ENCODE measurements at places on chromosomes 5 and 9.
A peak's percentile ranks its signal among the peaks of the same experiment; 100 is the strongest.

- peak; percentile 88 for DNase-seq
Observed at GRCh38 chr9:133994353-133995011, 2.4 kb upstream of the VAV2 start.

DNA sequence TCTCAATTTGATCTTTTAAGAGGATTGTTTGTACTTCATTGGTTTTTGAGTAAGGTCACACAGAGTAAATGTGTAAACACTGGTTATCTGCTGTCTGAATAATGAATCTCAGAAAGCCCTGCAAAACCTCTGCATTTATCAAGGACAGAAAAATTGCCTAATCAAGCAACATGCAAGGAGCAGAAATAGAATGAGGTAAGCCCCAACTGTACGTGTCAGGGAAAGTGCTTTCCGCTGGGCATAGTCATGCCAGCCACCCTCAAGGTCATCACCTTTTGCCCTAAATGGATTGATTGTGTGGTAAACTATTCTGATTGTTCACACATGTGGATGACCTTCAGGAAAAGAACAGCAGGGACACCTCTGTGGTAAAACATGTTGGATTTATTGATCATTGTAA, 376.9 kb upstream of the KCNN2 start:
- no peak for DNase-seq

GRCh38 chr5:21195145-21195544, 1207.1 kb upstream of the CDH18 start:
- no peak for DNase-seq

- no peak for DNase-seq
Observed at GRCh38 chr5:22835686-22836085, 17.5 kb downstream of the CDH12 start.

- no peak for DNase-seq
Observed at GRCh38 chr9:7104625-7105024, 346.9 kb downstream of the KDM4C start.

DNA sequence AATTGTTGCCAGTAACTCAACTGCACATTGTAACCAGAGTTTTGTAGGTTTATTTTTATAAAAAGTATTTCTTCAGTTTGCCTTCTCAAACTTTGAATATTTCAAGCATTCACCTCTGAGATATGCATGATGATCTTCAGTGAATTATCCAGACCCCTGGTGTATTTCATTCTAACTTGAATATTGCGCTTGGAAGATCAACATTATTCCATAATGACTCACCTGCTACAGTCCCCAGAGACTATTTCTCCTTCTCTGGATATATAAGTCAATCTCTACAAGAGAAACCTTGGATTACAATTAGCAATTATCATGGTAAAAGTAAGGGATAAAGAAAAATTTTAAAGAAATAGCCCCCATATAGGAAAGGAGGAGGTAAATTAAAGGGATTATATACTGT, 1041.0 kb downstream of the TLE1 start:
- no peak for DNase-seq

DNA sequence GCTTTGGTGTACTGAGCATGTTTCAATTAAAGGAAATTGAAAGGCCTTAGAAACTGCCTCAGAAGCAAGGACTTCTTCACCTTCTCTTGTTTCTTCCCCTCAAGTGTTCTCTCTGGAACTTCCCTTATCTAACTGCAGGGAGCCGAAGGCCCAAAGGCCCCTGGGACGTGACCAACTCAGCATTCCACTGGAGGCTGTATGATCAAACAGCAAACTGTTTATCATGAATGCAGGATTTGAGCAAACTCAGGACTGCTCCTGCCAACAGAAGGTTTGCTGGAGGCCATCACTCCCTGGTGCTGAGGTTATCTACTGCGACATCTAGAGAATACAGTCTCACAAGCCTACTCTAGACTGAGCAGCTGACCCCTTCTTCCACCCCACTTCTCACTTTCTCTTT, 4.8 kb upstream of the CDH10 start:
- no peak for DNase-seq

- no peak for DNase-seq
Observed at GRCh38 chr5:50749873-50750272, 83.4 kb downstream of the PARP8 start.

GRCh38 chr5:33601881-33602280, 161.1 kb downstream of the TARS1 start:
- no peak for DNase-seq

DNA sequence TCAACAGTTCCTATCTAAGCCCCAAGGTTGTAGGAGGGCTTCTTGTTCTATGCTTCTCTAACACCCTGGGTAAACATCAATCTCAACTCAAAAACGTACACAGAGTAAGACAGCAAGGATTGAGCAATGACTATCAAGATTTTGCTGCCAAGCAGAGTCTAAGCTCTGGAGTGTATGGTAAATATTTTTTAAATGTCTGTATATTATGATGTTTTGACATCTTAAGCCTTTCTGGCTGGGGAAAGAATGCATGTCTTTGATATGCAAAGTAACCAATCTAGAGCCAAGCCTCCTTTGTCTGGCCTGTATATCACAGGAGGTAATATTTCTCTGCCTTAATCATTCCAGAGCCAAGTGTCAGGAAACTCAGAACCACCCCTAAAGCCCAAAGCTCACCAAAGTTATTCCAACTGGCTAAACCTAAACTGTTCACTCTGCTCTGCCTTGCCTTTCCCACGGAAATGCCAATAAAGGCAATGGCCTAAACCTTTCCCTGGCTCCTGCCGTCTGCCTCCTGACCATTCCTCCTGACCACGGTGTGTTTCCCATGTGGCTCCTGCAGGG, 45.2 kb downstream of the YIPF5 start:
- no peak for DNase-seq

DNA sequence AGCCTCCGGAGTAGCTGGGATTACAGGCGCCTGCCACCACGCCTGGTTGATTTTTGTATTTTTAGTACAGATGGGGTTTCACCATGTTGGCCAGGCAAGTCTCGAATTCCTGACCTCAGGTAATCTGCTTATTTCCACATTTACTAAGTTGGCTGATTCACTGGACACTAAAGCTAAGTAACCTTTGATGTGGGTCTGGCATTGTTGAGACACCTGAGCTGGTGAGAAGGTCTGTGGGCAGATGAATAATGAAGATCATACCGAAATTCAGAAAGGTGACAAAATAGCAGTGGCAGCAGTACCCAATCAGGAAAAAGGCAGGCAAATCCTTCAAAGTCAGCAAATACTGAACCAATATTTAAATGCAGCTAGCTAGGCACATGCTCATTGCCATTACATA, 210.6 kb upstream of the ZNF608 start:
- DNase-seq, result no peak

GRCh38 chr5:68544648-68545552, 329.3 kb downstream of the PIK3R1 start:
- DNase-seq, result no peak

DNA sequence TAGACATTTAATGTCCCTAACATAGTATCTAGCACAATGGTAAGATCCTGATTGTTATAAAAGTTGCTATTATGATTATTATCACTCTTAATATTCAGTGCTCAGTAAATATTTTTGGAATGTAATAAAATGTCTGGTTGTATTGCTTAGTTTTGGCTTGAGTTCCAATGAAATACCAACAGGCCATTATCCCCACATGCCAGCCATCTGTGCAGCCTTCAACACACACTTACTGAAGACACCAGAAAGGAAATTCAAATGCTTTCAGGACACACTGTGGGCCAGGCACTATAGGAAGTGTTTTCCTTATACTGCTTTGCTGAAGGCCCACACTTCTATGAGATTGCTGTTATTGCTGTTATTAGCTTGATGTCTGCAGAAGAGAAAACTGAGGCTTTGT, 157.5 kb downstream of the TRIM32 start:
- no peak for DNase-seq

GRCh38 chr9:98375138-98375726, 119.8 kb upstream of the TBC1D2 start:
- peak; percentile 42 for DNase-seq

- no peak for DNase-seq
Observed at GRCh38 chr9:72213906-72214305, 64.7 kb downstream of the GDA start.

- DNase-seq, result no peak
Observed at GRCh38 chr5:147882586-147883313, 4.2 kb downstream of the SCGB3A2 start.

- peak; percentile 5 for DNase-seq
Observed at GRCh38 chr5:95530416-95530815, 24.4 kb downstream of the SKIC3 start.

DNA sequence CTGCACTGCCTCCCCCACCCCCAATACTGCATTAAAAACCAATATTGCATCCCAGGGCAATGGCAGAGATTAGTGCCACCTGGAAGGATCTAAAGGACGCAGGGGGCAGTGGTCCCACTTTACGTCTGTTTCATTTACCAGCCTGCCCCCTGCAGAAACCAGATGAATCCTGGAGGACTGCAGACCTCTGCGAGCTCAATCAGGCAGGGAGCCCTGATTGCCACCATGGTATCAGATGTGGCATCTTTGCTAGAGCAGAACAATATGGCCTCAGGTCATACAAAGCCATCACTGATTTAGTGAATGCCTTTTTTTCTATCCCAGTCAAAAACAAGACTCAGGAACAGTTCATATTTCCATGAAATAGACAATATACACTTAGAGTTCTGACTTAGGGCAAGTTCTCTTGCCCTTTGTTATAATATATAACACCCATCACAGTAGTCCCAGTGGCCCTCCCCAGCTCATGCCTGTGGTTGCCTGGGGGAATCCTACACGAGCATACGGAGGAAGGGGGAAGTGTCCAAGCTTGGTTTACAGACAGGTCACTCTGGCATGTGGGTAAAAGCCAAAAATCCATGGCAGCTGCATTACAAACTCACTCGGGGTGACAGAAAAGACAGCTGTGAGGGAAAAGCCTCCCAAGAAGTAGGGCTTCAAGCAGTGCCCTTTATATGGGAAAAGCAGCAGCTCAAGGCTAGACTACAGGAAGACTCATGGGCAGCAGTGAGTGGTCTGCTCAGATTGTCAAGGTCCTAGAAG, 85.1 kb downstream of the MED27 start:
- no peak for DNase-seq

DNA sequence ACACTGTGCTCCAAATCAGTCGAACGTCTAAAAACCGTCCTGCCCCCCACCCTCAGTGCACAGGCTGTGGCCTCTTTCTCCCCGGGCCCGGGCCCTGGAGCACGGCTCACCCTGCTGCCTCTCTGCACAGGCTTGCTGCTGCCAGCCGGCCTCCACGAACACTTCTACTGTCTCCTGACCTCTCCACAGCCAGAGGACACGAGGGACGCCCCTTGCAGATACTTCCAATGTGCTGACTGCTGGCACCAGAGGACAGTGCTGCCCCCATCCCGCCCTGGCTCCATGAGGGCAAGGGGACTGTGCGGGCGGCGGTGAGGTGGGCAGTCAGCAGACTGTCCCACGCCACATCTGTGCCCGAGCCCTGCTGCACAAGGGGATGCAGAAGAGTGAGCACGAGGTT, 174.8 kb downstream of the COL23A1 start:
- no peak for DNase-seq

DNA sequence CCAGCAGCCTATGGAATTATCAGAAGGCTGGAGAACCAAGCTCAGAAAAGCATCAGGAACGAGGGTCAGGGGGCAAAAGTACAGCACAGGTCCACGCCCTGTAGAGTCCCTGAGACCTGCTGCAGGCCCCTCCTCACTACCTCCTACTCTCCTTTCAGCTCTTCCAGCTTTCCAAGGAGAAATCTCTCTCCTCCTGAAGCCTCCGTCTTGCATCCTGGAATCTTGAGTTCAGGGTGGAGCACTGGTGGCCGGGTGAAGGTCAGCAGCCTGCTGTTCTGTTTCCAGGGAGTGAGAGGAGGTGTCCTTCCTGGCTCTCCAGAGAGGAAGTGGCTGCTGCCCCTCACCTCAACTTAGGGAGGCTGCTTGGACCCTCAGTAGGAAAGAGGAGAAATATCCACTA, 342.3 kb downstream of the ZSWIM6 start:
- no peak for DNase-seq

- DNase-seq, result no peak
Observed at GRCh38 chr9:14403081-14403480, 89.1 kb upstream of the NFIB start.

- DNase-seq, result no peak
Observed at GRCh38 chr9:125904155-125904851, 157.1 kb downstream of the PBX3 start.

DNA sequence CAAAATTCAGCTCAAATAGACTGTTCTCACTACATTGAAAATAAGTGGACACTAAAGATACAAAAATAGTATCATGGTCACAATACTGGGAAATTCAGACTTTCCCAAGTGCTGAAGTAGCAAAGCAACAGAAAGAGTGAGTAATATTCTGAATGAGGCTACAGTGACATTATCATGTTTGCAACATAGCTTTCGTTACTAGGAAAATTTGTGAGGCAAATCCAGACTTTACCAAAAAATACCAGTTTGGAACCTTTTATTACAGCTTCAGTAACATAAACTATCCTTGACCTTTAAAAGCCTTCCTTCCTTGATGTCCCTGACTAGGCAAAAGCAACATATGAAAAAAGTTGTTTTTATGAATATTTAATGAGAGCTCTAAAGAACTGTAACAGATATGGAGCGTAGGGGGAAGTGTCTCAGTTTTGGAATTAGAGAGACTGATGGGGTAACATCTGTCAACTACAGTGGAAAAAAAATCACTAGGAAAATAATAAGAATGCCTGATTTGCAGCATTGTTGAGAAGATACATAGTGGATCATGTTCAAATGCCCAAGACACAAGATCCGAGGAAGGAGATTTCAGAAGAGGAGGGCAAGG, 312.9 kb downstream of the ADGRV1 start:
- DNase-seq, result no peak

GRCh38 chr5:133284306-133284705, 232.5 kb downstream of the HSPA4 start:
- no peak for DNase-seq

GRCh38 chr9:132099741-132100407, 20.2 kb upstream of the MED27 start:
- peak; percentile 33 for DNase-seq

GRCh38 chr5:134570886-134571285, 45.4 kb downstream of the JADE2 start:
- DNase-seq, result no peak

DNA sequence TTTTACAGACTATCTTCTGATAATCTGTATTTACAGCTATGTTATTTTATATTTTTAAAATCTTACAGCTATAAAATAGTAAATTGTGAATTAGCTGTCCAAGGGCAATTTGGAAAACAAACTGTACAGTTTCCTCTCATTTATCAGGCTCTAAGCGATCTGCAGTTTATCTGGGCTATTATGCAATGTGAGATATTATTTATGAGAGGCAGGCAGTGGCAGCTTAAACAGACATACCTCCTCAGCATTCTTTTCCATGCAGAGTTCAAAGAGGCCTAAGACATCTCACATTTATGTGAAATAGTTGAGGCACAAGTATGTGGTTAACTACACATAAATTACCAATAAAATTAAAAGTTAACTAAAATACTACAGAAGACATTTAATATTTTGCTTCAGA, 10.2 kb downstream of the NIPSNAP3B start:
- no peak for DNase-seq

DNA sequence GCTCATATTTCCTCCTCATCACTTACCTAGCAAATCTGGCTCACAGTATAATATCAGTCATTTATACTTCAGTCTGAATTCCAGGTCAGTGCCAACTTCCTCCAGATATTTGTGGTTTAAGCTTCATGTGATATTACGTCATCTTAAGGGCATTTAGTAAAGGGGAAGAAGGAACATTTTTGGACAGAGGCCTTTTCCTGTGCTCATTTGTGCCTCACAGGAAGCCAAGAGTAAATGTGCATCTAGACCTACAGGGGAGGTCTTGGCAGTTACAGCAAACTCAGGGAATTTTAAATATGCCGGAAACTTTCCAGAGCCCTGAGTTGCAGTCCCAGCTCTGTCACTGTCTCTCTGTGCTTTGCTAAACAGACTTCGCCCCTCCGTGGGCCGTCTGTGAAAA, 12.3 kb upstream of the KCNIP1 start:
- peak; percentile 87 for DNase-seq
